D341Med (cell line): ENCODE measurements at places on chromosomes 5 and 9.

DNA sequence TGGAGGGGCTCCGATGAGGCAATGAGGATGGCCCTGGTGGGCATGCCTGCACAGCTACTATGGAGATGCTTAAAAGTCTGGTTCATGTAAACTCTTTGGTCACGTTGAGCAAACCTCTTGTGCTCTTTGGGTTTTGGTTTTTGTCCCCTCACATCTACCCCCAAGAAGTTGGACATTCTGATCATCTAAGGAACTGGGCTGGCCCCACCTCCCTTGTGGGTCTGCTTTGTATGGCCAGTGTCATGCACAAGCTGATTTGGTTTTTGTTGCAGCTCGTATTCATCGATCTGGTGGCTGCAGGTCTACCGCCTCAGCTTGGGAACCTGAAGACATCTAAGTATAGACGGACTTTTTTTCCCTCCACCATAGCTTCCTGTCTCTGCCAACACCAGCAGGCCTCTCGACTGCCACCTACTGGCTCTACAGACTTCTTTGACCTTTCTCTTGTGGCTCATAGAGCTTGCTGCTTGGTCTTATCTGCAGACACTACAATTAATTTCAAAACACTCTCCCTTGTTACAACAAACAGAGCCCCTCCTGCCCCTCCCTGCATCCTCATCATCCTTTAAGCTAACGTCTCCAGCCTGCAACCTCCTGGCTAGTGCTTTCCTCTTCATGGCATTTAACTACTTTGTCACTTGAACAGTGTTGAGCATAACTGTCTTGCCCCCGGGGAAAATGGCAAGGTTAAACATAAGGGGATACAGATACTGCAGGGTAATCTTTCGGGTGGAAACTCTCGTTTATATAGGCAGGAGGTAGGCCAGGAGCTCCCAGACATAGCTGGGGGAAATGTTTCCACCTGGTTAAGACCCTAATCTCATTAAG lies 34.5 kb downstream of the TSTD2 start:
- peak; percentile 76 for DNase-seq

DNA sequence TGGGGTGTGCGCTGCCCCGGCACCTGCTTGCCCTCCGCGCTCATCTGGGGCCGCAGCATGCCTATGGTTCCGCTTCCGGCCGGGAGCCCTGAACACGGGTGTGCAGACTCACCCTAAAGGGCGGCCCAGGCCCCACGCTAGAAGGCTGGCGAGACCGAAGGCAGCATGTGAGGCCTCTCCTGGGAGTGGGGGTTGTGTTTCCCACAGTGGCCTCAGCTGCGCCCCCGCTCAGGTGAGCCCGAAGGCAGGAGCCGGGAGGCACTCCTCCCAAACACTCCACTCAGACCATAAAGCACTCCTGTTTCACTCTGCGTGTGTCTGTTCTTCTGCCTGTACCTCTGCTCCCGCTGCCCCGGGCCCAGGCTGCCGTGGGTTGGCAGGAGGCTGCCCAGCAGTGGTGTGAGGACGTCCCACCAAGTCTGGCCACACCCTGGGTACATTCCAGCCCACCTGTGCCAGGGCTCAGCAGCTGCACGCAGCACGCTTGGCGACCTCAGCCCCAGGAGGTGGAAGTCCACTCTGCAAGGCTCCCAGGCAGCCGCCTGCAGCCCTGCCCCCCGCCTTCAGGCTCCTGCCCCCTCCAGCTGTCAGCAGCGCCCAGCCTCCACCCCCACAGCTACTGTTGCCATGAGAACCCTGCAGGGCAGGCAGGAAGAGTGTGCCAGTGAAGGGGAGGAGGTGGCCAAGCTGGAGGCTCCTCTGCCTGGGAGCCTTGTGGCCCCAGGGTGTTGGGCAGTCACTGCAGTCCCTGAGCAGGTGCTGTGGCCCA lies 1.2 kb upstream of the AJM1 start:
- peak; percentile 75 for DNase-seq

GRCh38 chr9:89739916-89740315 lies 135.1 kb downstream of the GADD45G start:
- no peak for DNase-seq

GRCh38 chr5:88644676-88645075 lies 238.3 kb downstream of the MEF2C start:
- no peak for DNase-seq

DNA sequence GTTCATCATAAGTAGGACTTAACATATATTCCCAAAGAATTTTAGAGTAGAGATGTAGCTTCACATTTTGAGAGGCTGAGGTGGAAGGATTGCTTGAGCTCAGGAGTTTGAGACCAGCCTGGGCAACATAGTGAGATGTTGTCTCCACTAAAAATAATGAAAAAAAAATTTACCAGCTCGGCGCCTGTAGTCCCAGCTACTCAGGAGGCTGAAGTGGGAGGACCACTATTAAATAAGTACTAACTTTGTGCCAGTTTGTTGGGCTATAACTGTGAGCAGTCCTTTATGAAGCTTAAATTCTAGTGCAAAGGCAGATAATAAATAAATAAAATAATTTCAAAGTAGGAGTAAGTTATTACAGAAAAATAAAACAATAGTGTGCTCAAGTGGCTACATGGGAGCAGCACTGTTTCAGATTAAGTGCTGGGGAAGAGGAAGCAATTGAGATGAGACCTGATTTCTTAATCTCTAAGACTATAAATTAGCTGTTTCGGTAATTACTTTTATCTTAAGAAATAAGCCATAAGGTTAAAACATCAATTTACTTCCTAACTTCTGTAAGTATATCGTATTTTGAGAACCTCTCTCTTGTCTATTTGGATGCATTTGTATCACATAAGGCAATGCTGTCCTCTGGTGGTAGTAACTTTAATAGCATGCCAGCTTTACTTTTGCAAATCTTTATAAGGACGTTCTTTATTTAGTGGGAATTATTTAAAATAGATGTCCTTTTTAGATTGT lies 98.9 kb downstream of the CSNK1G3 start:
- peak; percentile 22 for DNase-seq

DNA sequence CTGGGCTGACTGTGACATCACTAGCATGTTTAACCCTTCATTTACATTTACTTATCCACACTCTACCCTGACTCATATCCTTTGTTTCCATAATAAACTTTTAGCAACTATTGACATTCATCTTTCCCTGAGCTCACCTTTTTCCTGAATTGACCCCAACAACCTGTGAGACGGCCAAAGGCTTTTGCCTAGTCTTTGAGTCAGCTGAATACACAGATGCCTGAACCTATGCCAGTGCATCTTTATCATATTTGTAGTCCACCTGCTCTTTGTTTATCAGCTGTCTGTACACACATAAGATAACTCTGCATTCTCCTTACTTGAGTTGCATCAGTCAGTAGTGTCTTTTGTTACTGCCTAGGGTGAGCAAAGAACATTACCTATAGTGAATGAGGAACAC lies 128.5 kb upstream of the HMHB1 start:
- no peak for DNase-seq
